ENCODE measurements at places on chromosomes 7 and 10. TPM values are rescaled to one million over a fixed set of nuclear protein-coding genes. Genes with fewer than 3 reads are reported as not detected.
A peak's percentile ranks its signal among the peaks of the same experiment; 100 is the strongest.

CRPPA gene
- 5.0 TPM for polyA plus RNA-seq

PNLIPRP1 gene
- polyA plus RNA-seq: not detected

OR2F2 gene
- polyA plus RNA-seq: not detected

AKR1D1 gene
- 0.07 TPM for polyA plus RNA-seq

CYP2C19 gene
- polyA plus RNA-seq: not detected

- DNase-seq: no peak
These were observed 107.3 kb downstream of the SNX10 start for GRCh38 chr7:26398756-26399509.

DNA sequence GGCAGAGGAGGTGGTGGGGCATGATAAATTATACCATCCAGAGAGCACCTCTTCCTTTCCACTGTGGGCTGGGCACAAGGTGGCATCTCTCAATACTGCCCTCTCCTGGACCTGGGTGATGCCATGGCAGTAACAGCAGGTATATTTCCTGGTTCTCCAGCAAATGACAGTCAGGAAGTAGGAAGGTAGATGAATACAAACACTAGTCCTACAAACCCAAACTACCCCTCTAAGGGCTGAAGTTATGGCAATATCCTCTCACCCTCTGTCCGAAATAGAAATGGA, 1004.9 kb downstream of the KCNMA1 start:
- DNase-seq: no peak

- DNase-seq: no peak
These were observed 17.1 kb upstream of the HTR5A start for GRCh38 chr7:155053002-155053401.

DNA sequence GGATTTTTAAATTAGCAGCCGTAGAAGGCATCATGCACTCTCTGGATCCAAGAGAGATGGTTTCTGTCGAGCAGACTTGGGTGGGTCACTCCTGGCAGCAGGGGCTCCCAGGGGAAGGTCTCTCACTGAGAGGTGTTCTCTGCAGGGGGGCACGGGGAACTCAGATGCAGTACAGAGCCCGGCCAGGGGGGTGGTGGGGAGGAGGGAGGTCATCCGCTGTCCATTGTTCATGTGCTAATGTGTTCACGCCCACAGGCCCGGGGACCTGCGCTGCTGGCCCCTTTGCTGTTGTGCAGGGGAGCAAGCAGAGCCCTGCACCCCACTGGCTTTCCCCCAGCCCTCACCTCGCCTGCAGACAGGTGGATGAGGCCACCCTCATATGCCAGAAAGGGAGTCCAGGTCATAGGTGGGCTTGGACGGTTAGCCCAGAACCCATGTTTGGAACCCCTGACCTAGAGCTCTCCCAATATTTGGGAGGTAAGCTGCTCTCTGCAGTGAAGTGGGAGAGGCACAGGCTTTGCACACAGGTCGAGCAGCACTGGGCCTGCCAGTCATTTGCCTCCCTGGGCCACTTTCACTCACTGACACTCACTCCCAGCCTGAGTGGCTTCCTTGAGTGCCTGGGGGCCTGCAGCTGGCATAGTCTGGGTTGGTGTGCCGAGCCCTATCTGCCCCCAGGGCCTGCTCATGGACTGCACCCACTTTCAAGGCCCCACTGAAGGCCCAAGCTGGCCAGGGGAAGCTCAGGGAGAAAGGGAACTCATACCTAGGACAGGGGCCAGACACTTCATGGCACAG, 12.6 kb upstream of the TBRG4 start:
- no peak for DNase-seq

- DNase-seq: no peak
These were observed 184.3 kb upstream of the ITGB1 start for GRCh38 chr10:33142295-33142694.

DNA sequence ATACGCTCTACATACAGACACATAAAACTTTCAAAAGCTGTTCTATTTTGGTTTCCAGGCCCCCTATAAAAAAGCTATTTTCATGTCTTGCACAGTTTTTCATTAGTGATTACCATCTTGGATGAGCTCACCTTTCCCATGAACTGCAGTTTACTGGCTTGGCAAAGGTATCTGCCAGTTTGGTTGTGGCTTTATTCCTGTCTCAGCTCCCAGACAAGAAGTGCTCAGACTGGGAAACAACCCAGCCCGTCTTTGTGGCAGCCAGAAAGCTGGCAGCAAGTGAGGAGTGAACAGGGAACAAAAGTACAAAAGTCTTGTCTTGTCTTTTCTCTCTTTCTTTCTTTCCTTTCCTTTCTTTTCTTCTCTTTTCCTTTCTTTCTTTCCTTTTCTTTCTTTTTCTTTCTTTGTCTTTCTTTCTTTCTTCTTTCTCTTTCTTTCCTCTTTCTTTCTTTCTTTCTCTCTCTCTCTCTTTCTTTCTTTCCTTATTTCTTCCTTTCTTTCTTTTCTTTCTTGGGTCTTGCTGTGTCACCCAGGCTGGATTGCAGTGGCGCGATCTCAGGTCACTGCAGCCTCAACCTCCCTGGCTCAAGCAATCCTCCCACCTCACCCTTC, 138.8 kb downstream of the CFAP58 start:
- no peak for DNase-seq

DNA sequence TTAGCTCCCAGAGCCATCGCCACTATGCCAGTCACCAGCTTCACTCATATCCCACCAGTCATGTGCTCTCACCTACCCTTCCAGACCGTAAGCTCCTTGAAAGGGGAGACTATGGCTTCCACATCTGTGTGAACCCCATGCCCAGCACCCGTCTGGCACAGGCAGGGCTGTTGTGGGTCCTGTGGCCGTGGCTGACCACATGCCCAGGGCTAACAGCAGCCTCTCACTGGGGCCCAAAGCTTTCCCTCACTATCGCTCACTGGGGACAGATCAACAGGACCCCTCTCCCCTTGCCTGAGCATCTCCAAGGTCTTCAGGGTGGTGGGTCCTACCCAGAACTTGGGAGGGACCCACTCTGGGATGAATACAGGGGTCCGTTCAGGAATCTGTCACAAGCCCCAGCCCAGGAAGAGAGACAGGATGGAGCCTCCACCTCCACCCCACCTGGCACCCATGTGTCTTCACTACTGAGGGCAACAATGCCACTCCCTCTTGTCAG, 303.9 kb downstream of the GRID1 start:
- DNase-seq: no peak

DNA sequence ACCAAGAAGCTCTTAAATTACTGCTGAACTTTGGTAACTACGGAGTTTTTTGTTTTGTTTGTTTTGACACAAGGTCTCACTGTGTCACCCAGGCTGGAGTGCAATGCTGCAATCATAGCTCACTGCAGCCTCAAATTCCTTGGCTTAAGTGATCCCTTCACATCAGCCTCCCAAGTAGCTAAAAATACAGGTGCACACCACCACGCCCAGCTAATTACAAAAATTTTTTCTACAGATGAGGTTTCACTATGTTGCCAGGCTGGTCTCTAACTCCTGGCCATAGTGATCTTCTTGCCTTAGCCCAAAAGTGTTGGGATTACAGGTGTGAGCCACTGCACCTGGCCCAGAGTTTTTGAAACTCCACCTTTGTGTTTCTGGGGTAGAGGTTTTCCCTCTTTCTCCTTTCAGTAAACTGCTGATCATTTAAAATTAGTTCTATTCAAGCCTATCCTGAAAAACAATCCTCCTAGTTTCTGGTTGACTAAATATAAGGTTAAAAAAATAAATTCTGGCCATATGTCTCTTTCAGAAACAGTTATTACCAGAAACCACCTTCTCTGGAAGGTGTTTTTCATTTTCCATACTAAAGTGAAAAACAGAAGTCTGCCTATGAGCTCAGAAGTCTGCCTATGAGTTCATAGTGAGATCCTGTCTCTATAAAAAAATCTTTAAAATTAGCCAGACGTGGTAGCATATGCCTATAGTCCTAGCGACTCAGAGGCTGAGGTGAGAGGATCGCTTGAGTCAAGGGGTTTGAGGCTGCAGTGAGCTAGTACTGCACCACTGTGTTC, 63.9 kb downstream of the VOPP1 start:
- DNase-seq: no peak

GRCh38 chr7:117829450-117830117, 43.7 kb downstream of the CTTNBP2 start:
- DNase-seq: no peak

GRCh38 chr10:130220251-130221185, 84.3 kb downstream of the GLRX3 start:
- no peak for DNase-seq

DNA sequence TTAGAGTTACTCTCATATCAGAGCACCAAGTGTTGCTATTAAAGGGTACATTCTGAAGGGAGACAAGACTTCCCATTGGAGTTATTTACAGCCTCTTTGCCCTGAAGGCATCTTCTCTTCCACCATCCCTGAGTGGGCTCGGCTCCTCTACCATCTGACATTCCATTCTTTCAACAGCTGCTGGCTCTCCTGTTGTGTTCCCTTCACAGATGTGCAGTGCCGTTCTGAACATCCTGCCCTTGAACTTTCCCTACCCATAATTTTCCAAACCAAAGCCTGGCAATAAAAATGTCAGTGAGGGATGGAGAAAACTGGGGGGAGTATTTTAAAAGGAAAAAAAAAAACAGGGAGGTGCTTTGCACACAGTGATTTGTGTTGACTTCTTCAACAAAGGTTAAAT, 392.9 kb downstream of the KCNMA1 start:
- peak; percentile 49 for DNase-seq

All from right renal pelvis (tissue), 4 donors.